ENCODE measurements at places on chromosomes 6 and 20.
A peak's percentile ranks its signal among the peaks of the same experiment; 100 is the strongest.

- no peak for DNase-seq
These were observed 138.9 kb upstream of the TMEM170B start for GRCh38 chr6:11398451-11399326.

- no peak for DNase-seq
These were observed 34.0 kb downstream of the BPIFB4 start for GRCh38 chr20:33113387-33113908.

GRCh38 chr20:31713312-31714273, 9.1 kb downstream of the BCL2L1 start:
- DNase-seq = peak; percentile 79

DNA sequence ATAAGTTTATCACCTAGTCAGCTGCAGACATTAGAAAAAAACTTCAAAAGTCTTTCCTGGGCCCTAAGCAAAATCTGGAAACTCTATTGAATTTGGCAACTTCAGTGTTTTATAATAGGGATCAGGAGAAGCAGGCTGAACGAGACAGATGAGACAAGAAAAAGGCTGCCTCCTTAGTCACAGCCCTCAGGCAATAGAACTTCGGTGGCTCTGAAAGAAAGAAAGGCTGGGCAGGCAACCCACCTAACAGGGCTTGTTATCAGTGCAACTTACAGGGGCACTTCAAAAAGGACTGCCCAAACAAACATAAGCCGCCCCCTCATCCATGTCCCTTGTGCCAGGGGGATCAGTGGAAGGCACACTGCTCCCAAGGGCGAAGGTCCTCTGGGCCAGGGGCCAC, 657.9 kb upstream of the HS3ST5 start:
- DNase-seq = no peak

DNA sequence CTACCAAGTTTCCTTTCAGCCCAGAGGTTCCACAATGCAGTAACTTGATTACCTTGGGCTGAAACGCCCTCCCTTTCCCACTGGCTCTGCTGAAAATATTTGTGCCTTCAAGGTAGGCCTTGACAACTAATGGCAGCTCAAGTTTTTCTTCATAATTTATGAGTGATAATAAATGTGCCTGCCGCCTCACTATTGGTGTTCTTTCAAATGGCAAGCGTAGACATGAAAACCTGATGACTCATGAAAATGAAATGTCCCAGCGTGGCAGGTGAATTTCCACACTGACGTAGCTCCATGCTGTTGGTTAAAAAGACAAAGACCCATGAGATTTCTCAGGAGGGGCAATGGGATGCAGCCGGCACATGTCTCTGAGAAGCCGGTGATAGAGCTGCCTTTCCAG, 107.2 kb upstream of the GGTLC1 start:
- DNase-seq = no peak

DNA sequence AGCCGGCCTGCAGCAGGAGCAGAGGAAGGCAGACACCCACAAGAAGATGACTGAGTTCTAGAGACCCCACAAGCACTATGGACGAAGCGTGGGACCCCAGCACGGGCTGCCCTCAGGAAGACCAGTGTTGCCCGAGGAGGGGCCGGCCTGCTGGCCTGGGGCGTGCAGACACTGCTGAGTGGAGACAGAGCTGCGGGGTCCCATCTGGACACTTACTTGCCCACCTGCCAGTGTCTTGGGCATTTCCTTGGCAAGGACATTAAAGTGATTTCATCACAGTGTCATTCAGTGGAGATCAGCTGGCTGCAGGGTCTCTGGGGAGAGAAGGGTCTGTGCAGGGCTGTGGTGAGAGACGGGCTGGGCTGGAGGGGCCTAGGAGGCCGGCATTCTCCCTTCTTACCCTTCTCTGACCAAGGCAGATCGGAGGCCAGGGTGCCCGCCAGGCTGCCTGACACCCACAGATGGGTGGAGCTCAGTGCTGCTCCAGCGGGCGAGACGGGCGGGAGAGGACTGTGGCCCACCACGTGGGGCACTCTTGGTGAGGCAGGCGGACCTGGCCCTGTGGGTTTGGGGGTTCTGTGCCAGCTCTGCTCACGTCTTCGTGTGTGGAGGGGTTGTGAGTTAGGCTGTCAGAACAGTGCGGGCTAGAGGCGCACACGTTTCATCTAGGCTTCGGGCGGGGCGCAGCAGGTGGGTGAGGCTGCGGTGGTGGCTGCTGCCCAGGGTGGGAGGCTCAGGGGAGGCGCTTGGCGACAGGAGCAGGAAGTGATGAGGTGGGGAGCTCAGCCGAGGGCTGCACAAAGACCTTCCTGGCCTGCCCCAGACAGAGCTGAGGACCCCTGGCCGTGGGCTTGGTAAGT, at the start of gene LIME1:
Gene LIME1 (plus strand): TSS at position 806 of the 860 bp plus-strand sequence. CDS start 886 bp downstream, outside the sequence.
- DNase-seq = no peak

- no peak for DNase-seq
These were observed 1.1 kb downstream of the ABRACL start for GRCh38 chr6:139029470-139030227.

DNA sequence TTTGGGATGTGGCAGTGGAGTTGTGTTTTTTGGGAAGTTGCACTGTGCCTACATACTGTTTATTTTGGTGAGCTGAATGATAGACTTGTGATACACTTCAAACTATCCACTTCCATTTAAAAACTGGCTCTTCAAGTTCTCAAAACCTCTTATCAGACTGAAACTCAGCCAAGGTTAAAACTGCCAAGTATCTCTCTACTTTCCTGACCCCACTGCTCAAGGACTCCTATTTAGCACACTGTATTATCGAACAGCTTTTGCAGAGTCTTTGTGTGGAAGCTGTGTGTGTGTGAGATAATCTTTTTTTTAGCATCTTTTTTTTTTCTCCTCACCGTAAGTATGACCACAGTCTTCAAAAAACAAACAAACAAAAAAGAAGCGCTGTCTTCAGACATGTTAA, 21.1 kb downstream of the STX11 start:
- DNase-seq = no peak

GRCh38 chr6:56657354-56657753, 14.7 kb upstream of the DST start:
- DNase-seq = no peak

GRCh38 chr20:57467742-57468141, 57.2 kb downstream of the CTCFL start:
- DNase-seq = no peak

- DNase-seq = no peak
These were observed 133.2 kb upstream of the RPS6KA2 start for GRCh38 chr6:166760288-166760687.

GRCh38 chr6:35426074-35426473, 26.1 kb upstream of the FANCE start:
- no peak for DNase-seq

GRCh38 chr6:5967594-5967993, 39.1 kb downstream of the NRN1 start:
- no peak for DNase-seq

- DNase-seq = no peak
These were observed 127.1 kb upstream of the ZNF184 start for GRCh38 chr6:27599859-27600532.

DNA sequence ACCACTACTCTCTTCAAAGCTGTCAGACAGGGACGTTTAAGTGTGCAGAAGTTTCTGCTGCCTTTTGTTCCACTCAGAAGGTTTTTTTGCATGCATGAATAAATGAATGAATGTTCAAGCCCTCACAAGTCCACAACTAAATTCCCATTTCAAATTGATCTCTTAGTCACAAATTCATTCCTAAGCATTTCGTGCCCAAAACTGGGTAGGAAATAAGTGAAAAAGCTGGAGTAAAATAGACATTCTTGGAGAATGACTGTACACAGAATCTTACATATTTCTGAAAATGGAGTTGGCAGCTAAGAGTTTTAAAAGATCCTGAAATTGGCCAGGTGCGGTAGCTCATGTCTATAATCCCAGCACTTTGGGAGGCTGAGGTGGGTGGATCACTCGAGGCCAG, 117.6 kb downstream of the PERP start:
- no peak for DNase-seq

DNA sequence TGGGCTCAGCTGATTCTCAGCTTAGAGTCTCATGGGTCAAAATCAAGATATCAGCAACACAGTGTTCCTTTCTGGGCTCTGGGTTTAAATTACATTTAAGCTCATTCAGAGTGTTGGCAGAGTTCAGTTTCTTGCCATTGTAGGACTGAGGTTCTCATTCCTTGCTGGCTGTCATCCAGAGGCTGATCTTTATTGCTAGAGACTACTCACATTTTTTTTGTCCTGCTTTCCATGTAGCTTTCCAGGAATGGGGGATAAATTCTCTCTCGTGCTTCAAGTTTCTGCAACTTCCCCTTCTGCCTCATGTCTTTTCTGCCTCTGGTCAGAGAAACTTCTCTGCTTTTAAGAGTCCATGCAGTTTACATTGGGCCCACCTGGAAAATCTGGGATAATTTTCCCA, 86.9 kb downstream of the RFX6 start:
- DNase-seq = no peak

DNA sequence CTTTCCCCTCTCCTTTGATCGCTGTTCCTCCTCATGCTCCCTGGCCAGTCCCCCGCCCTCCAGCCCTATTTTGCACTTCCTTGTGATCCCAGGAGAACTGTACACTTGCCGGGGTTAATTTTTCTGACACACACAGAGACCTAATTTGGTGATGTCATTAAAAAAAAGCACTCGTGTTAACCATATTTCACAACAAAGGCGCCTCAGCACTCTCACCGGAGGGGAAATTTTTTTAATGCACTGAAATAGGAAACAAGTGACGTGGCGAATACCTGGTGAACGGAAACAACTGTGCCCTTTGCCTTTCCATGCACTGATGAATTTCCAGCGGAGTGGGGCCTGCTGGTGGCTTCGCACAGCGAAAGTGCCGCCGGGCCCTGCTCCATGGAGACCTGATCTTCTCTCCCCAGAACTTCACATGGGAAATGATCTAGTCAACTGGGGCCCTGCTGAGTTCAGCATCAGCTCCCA, 53.9 kb upstream of the TAGAP start:
- no peak for DNase-seq

- DNase-seq = no peak
These were observed 42.8 kb downstream of the KIAA0319 start for GRCh38 chr6:24603241-24603640.

GRCh38 chr6:51843456-51844056, 243.9 kb downstream of the PKHD1 start:
- DNase-seq = no peak

- no peak for DNase-seq
These were observed 34.6 kb downstream of the RNF146 start for GRCh38 chr6:127301199-127301700.

- no peak for DNase-seq
These were observed 955.2 kb upstream of the EYS start for GRCh38 chr6:66662196-66662595.

GRCh38 chr20:51447097-51447764, 95.3 kb downstream of the NFATC2 start:
- DNase-seq = peak; percentile 93

- DNase-seq = no peak
These were observed 185.9 kb downstream of the PDE7B start for GRCh38 chr6:136037242-136037875.

- no peak for DNase-seq
These were observed 44.5 kb downstream of the RBM38 start for GRCh38 chr20:57435498-57436222.

DNA sequence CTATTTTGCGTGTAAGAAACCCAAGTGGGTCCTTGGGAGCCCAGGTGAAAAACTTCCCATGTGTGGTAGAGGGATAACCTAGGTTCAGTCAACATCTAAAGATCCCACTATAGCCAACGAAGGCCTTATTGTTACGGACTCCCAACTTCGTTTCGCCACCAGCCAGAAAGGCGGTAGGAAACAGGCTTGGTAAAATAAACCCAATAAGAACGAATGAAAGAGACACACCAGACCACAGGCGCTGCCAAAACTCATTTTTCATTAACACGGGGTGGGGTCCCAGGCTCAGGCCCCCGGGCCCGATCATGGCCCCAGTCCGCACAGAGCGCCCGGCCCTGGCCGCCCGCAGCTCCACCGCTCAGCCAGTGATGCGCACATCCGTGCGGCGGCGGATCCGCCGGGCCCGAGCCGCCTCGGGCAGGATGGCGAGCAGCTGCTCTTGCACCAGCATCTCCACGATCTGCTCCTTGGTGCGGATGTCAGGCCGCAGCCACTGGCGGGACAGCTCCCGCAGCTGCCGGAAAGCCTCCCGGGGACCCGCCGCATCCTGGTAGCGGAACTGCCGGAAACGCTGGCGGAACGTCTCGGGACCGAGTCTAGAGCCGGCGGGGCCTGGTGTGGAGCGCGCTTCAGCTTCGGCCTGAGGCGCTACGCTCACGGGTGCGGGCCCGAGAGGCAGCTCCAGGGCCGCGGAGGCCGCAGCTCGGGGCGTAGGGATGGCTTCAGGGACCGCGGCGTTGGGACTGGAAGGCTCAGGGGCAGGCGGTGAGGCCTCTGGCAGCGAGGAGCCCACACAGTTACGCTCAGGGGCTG, 709 bp downstream of the SCAND1 start:
- DNase-seq = no peak

DNA sequence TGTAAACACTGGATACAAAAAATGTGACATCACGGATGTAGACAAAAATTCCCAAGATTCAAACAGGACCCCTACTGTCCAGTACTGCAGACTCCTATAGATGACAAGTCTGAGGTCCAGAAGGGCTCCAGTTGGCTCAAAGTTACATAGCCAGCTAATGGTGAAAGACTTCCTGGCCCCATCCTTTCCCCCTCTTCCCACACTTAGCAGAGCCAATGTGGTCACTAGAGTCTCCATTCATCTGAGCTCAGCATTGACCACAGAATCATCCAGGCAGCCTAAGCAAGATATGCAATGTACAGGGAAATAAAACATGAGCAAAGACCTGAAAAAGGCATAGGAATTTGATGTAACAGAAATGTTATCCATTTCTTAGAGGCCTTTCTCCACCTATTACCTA, 180.5 kb downstream of the ADAT2 start:
- DNase-seq = no peak

DNA sequence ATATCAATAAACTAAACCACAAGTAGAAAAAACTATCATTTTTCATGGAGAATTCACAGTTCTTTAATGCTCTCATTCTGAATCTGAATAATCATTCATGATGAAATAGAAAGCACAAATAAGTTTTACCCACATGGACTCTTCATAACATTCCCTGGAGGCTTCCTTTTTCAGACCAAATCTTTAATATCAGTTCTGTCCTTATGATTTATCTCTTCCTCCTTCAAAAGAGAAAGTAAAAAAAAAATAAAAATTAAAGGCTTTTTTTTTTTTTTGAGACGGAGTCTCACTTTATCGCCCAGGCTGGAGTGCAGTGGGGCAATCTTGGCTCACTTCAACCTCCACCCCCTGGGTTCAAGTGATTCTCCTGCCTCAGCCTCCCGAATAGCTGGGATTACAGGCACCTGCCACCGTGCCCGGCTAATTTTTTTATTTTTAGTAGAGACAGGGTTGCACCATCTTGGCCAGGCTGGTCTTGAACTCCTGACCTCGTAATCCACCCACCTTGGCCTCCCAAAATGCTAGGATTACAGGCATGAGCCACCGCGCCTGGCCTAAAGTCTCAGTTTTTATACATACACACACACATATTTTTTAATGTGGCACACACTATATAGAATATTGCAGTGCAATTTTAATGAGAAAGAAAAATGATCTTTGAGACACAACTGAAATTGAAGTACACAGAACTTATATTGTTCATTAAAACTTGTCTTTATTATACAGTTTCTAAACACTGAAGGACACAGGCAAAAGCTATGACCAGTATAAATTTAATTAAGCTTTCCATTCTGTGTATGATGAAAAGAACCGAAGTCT, 31.9 kb upstream of the ZNF217 start:
- no peak for DNase-seq

- no peak for DNase-seq
These were observed 4.8 kb downstream of the ZBP1 start for GRCh38 chr20:57615445-57615811.

- DNase-seq = no peak
These were observed 41.9 kb upstream of the TNFRSF21 start for GRCh38 chr6:47351621-47352020.
